ENCODE measurements at places on chromosomes 6 and 20.

DNA sequence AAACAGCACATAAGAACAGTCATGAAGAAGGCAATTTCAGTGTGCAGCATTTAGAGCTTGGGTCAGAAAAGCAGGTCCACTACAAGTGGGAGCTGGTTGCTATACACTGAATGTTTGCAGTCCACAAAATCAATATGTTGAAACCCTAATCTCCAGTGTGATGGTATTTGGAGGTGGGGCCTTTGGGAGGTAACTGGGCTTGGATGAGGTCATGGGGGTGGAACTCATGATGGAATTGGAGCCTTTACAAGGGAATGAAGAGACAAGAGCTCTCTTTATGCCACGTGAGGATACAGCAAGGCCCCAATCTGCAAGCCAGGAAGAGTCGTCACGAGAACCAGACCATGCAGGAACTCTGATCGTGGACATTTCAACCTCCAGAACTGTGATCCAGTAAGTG lies 216.7 kb upstream of the SLC35B3 start:
- no peak for DNase-seq

GRCh38 chr6:113651120-113651519 lies 206.0 kb upstream of the MARCKS start:
- DNase-seq = peak; percentile 17

- no peak for DNase-seq
These were observed 201.0 kb upstream of the CEP162 start for GRCh38 chr6:84428300-84428907.

- no peak for DNase-seq
These were observed at the start of gene SYTL3 for GRCh38 chr6:158649289-158650143. Gene SYTL3, plus strand, starts transcription at chr6:158650054. Its CDS starts 13,215 bp downstream, at chr6:158663269.

GRCh38 chr20:37941332-37941731 lies 38.4 kb downstream of the VSTM2L start:
- DNase-seq = no peak

- no peak for DNase-seq
These were observed 52.8 kb upstream of the BMP6 start for GRCh38 chr6:7673063-7673536.

DNA sequence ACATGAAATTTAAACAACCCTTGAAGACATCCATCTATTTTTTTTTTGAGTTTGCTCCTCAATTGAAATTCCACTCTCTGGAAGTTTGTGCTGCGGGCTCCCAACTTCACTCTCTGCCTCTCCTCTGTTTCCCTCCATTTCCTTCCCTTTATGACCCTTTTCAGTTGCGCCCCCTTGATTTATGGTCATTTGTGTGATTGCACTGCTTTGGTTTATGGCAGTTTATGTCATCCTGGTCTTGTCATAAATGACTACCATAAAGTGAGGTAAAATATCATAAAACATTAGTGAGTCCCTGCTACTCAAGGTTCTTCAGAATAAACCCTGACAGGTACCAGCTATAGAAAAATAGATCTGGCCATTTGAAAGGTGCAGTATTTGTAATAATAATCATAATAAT lies 348.3 kb upstream of the ZFP64 start:
- no peak for DNase-seq

DNA sequence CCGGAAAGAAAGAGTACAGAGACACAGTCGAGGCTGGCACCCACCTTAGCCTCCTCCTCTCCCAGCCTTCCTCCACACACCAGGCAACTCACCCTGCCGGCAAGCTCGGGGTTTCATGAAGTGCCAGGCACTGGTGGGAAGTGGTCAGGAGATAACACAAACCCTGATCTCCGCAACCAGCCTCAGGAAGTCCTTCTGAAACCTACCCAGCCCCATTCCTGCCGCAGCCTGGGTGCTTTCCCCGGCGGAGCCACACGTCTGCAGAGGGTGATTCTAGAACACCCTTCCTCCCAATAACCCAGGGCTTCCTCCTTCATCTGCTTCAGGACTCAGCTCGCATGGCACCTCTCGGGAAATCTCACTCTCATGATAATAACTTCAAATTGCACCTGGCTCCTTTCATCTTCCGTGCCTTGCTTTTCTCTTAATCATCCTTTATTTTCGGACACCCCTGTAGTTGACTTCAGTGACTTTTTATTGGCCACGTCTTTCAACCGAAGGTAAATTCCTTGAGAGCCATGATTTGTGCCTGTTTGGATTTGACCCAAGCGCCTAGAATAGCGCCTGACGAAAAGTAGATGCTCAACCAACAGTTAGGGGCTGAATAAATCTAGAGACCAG lies 8.7 kb upstream of the HLA-E start:
- DNase-seq = no peak

DNA sequence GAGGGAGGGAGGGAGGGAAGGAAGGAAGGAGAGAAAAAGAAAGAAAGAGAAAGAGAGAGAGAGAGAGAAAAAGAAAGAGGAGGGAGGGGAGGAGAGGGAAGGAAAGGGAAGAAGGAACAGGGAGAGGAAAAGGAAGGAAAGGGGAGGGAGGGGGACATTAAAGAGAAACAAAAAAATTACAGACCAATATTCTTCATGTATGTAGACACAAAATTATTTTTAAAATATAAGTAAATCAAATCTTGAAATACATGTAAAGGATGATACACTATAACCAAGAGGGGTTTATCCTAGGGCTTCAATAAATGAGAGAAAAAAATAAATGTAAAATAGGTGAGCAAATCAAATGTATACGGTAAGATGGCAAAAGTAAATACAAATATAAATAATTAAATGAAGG lies 71.2 kb upstream of the TMEM244 start:
- DNase-seq = no peak

- DNase-seq = no peak
These were observed 60.9 kb downstream of the SAMD3 start for GRCh38 chr6:130161683-130162404.

- DNase-seq = no peak
These were observed 27.8 kb upstream of the TMEM14A start for GRCh38 chr6:52643158-52643557.

DNA sequence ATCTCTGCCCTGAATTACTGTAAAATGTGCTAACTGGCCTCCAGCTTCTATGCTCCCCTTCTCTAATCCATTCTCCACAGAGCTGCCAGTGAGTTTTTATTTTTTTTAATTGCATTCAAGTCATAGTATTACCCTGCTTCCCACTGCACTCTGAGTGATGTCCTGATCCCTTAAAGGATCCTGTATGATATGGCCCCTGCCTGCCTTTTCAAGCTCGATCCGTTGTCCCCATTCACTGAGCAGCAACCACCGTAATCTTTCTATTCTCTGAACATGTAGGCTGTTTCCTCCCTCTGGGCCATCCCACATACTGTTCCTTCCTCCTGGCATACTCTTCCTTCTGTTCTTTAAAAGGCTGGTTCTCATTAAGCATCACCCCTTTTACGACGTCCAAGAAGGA lies 9.3 kb downstream of the TNFRSF21 start:
- DNase-seq = no peak

- DNase-seq = no peak
These were observed 95.3 kb downstream of the TTLL2 start for GRCh38 chr6:167420177-167420576.

DNA sequence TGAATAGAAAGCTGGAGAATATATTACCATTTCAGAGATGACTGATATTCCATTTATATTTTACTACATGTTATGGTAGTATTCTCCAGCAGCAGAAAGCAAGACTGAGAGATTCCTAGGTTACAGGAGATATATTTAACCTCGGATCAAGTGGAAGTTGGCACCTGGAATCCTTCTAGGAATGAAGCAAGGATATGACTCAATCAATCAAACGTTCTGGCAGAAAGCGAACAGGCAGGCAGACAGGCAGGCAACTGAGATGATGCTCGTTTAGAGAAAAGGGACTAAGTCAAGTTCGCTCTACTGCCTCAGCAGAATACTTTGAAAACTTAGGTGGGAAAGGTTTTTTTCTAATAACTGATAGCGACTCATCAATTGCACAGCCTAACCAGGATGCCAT lies 46.2 kb downstream of the PAK5 start:
- no peak for DNase-seq

DNA sequence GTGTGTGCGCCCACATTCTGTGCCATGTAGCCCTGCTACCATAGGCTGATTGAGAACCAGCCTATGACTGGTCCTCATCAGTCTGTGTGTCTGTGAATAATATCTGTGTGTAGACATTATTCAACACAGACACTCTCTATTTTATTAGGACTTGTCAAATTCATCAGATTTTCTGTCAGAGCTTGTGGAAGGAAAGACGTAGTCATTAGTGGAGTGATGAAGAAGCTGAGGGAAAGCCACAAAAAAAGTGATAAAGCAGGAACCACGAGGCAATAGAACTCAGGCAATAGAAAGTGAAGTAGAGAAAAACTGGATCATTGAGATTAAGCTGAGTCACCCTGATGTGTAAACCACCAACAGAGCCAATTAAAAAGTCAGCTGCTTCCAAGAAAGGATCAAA lies 122.2 kb upstream of the MARCKS start:
- no peak for DNase-seq

DNA sequence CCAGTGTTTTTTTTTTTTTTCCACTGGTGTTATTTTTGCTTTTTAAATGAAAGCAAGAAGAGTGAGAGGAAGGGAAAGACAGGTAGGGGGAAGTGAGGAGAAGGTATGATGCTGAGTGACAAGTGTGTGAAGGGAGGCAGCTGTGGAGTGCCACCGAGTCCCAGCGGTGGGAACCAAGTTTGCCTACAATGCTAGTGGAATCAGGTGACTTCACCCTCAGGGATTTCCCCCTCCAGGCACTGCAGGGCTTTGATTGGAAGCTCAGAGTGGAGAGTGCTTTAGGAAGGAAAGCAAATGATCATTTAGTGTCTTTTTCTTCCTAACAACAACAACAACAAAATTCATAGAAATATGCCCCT lies 120.5 kb upstream of the ENPP5 start:
- DNase-seq = no peak

DNA sequence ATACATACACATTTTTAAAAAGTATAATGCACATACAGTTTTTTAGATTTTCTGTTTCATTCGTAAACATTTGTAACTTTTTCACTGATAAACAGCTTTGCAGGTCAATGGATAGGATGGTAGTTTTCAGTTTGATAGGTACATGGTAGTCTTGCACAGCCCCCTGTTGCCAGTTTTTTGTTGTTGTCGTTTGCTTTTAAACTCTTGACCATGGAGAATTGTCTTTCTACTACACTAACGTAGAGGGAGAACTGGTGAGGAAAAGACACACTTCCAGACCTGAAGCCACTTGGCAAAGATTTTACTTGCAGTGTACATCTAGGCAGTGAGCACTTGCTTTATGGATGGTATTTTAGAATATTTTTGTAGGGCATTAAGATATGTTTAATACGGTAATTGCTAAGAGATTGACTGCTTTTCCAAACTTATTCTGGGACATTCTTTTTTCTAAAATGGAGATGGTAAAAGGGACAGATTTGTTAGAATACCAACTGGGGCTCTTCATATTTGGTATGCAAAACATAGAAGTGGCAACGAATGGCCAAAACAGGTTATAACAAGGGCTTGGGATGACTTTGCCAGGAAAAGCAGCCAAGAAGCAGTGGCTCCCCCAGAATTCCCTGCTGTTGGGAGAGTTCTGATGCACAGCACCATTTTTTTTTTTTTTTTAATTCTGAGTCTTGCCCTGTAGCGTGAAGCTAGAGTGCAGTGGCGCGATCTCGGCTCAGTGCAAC lies 1.5 kb downstream of the PYGB start:
- peak; percentile 61 for DNase-seq

Data from nucleus accumbens (tissue), 56 donors.